Natural killer cell treated with Interleukin-12 subunit alpha and Interleukin-12 subunit beta and Interleukin-15 and Interleukin-18, amount 100 ng/mL, for 72 hours (primary cell): ENCODE measurements at places on chromosomes 13 and 19. TPM values are rescaled to one million over a fixed set of nuclear protein-coding genes. Genes with fewer than 3 reads are reported as not detected.

GRCh38 chr19:3801412-3802096 lies 15.4 kb upstream of the MATK start:
- DNase-seq, result peak; percentile 80
- no peaks in the 10 kb centered on the region for H3K27me3 ChIP-seq
- peaks cover 13% of the 10 kb centered on the region for H3K36me3 ChIP-seq
- peaks cover 37% of the 10 kb centered on the region for H3K4me1 ChIP-seq
- H3K27ac ChIP-seq, result no peak overlapping the region

DNA sequence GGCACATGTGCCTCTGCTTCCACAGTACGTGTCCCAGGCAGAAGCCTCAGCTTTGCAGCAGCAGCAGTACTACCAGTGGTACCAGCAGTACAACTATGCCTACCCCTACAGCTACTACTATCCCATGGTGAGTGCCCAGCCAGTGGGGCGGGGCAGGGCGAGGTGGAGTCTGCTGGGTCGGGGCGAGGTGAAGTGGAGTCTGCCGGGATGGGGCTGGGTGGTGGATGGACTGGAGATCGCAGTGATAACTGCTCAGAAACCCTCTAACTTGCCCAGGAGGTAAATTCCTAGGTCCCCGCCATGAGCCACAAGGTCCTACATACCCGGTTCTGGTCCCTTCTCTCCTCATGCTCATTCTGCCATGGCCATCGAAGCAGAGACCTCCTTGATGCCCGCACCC lies 3.6 kb downstream of the LENG8 start:
- peaks cover 46% of the 10 kb centered on the region for H3K4me1 ChIP-seq
- H3K27me3 ChIP-seq, result no peaks in the 10 kb centered on the region

LACC1 gene
- total RNA-seq, result 9.7 TPM

DNA sequence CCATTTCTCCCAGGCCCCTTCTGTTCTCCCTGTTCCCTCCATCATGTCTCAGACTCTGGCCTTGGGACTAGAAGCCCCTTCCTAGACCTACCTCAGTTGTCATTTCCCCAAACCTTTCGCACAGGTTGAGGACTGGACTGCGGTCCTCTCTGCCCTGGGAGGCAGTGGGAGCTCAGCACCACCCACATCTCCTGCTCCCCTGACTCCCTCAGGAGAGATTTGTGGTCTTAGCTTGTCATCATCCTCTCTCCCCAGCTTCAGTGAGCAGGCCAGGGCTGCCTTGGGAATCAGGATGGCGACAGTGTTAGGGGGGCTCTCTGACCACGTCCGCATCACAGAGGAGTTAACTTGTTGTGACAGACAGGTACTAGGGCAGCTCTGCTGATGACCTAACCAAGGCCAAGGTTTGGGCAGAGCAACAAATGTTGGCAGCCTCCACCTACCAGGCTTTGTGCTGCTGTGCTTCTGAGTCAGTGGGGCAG lies 25.6 kb upstream of the RNF17 start:
- no peak overlapping the region for H3K27ac ChIP-seq
- no peaks in the 10 kb centered on the region for H3K36me3 ChIP-seq
- H3K4me1 ChIP-seq, result no peaks in the 10 kb centered on the region
- no peaks in the 10 kb centered on the region for H3K27me3 ChIP-seq
- no peak for DNase-seq

ZNF558 gene
- 19.2 TPM for total RNA-seq

- DNase-seq, result peak; percentile 82
- peaks cover 14% of the 10 kb centered on the region for H3K36me3 ChIP-seq
- H3K4me3 ChIP-seq, result peak overlapping the region; percentile 100
Observed at GRCh38 chr19:49333811-49334288, 1.4 kb upstream of the CD37 start.

- no peaks in the 10 kb centered on the region for H3K36me3 ChIP-seq
- no peak for DNase-seq
- H3K27me3 ChIP-seq, result no peaks in the 10 kb centered on the region
Observed at GRCh38 chr19:604355-604754, 14.7 kb downstream of the HCN2 start.

ZNF225 gene
- total RNA-seq, result 4.7 TPM
